ENCODE measurements at places on chromosomes 5 and 9.

- DNase-seq, result no peak
- no peaks in the 10 kb centered on the region for H3K36me3 ChIP-seq
- H3K27ac ChIP-seq, result no peak overlapping the region
Measured at GRCh38 chr5:95969055-95969454, 7.4 kb upstream of the ELL2 start.

DNA sequence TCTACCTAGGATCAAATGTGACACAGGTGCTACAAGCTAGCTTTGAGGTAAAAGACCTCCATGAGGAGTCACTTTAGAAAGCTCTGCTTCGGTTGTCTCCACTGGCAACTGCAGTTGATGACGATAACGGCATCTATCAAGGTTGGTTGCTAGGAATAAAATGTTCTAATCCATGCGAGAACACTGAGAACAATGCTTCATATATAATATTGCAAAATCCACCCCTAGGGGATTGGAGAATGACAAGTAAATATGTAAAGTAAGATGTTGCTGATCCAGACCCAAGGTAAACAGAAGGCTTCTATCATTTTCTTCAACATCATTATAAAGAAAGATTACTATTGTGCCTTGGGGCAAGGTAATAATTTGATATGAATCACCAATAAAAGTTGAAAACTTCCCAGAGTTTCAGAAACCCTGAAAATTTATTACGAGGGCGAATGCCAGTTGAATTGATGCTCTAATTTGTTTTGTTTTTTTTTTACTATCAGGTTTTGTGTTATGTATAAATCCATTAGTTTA lies 1003.4 kb downstream of the CDH18 start:
- H3K4me1 ChIP-seq, result peaks cover 24% of the 10 kb centered on the region
- H3K27me3 ChIP-seq, result no peaks in the 10 kb centered on the region
- no peaks in the 10 kb centered on the region for H3K36me3 ChIP-seq
- DNase-seq, result no peak
- H3K4me3 ChIP-seq, result no peak overlapping the region

DNA sequence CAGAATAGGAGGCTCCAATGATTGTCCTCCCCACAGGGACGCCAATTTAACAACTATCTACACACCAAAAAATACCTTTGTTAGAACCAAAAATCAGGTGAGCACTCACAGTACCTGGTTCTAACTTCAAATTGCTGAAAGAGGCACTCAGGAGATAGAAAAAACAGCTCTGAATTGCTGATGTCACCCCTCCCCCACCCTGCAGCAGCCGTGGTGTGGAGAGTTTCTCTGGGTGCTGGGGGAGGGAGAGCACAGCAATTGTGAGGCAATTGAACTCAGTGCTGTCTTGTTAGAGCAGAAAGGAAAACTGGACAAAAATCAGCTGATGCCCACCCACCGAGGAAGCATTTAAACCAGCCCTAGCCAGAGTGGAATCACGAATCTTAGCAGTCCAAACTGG lies 41.8 kb downstream of the TNFSF8 start:
- H3K27me3 ChIP-seq, result no peaks in the 10 kb centered on the region
- peak; percentile 11 for DNase-seq
- H3K4me3 ChIP-seq, result no peak overlapping the region
- H3K4me1 ChIP-seq, result peaks cover 15% of the 10 kb centered on the region

DNA sequence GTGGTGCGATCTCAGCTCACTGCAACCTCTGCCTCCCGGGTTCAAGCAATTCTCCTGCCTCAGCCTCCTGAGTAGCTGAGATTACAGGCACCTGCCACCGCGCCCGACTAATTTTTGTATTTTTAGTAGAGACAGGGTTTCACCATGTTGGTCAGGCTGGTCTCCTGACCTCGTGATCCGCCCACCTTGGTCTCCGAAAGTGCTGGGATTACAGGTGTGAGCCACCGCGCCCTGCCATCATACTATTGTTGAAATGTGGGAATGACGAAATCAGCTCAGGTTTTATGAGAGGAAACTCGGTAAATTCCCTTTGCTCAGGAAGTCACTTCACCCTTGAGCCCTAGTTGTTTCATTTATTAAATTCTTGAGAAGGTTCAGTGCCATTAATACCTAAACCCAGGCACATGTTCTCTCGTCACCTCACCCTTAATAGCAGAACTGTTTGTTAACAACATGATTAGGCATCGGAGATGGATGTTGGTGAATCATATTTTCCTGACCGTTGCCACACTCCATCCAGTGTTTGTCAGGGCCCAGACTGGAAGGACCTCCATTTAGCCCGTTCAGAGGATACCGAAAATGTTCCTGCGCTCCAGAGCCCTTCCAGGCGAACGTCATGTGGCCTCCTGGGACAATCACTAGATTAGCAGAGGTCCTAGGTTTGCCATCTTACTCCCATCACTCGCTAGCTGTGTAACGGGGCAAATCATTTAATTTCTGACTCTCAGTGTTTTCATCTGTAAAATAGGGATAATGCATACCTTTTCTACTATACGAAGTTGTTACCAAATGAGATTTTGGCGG lies 20.0 kb upstream of the CREBRF start:
- peaks cover 31% of the 10 kb centered on the region for H3K36me3 ChIP-seq
- no peak for DNase-seq
- H3K27ac ChIP-seq, result no peak overlapping the region
- peaks cover 5% of the 10 kb centered on the region for H3K4me1 ChIP-seq
- peaks cover 4% of the 10 kb centered on the region for H3K27me3 ChIP-seq

GRCh38 chr5:25955337-25955736 lies 1083.0 kb downstream of the CDH9 start:
- no peak overlapping the region for H3K27ac ChIP-seq
- no peak overlapping the region for H3K4me3 ChIP-seq

GRCh38 chr5:139635606-139636206 lies 12.4 kb upstream of the CXXC5 start:
- DNase-seq, result no peak
- H3K27ac ChIP-seq, result peak overlapping the region; percentile 15
- no peaks in the 10 kb centered on the region for H3K36me3 ChIP-seq
- H3K27me3 ChIP-seq, result peaks cover 3% of the 10 kb centered on the region
- peak overlapping the region; percentile 72 for H3K4me3 ChIP-seq

GRCh38 chr5:172952034-172952511 lies 7.2 kb upstream of the RPL26L1 start:
- no peak for DNase-seq
- H3K27me3 ChIP-seq, result peaks cover 14% of the 10 kb centered on the region
- peaks cover 18% of the 10 kb centered on the region for H3K36me3 ChIP-seq

GRCh38 chr5:176562189-176562588 lies 13.0 kb downstream of the CDHR2 start:
- peak overlapping the region; percentile 8 for H3K27ac ChIP-seq
- H3K4me1 ChIP-seq, result peaks cover 6% of the 10 kb centered on the region
- H3K4me3 ChIP-seq, result no peak overlapping the region
- H3K36me3 ChIP-seq, result no peaks in the 10 kb centered on the region
- H3K27me3 ChIP-seq, result peaks cover 10% of the 10 kb centered on the region

DNA sequence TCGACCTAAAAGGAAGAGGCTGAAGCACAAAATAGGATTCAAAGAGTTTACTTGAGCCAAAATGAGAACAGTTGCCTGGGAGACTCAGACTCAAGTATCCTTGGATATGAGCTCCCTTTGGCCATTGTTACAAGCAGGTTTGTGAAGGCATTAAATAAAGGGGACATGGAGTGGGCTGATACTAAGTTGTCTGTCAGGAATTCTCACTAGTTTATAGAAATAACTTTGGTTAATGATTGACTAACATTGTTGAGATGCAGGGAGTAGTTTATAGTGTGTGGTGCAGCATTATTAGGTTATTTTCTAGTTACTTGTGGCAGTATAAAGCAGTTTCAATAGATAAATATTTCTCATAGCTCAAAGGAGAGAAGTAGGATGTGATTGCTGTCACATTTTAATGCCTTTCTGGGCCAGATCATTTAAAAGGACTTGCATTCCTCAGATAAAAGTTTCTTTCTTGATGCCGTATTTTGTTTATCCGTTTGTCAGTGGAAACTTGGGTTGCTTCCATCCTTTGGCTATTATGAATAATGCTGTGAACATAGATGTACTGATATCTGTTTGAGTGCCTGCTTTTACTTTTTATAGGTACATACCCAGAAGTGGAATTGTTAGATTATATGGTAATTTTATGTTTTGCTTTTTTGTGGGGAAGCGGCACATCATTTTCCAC lies 9.1 kb downstream of the AP3S1 start:
- peaks cover 7% of the 10 kb centered on the region for H3K4me1 ChIP-seq
- peaks cover 20% of the 10 kb centered on the region for H3K36me3 ChIP-seq
- H3K27me3 ChIP-seq, result no peaks in the 10 kb centered on the region
- H3K4me3 ChIP-seq, result no peak overlapping the region
- no peak for DNase-seq

DNA sequence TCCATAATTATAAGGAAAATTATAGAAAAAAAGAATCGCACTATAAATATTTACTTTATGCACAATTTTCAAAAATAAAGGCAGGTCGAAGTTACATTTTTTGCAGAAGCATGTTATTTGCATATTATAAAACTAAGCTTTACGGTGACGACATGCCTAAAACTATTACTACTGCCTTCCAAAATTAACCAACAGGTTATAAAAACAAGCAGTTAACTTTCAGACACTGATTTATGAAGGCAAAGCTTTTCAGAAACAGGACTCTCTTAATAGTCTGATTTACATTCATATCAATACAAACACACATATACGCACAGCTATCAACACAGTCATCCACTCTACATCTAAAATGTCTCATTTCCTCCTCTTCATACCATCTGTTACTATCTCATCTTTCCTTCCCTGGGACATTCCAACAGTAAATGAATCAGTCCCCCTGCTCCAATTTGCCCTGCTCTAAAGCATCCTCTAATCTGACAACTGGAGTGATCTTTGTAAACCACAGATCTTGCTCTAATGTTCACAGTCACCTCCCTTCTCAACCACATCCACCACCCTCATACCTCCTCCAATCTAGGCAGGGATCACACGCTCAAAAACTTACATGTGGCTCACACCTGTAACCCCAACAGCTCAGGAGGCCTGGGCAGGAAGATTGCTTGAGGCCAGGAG lies 21.6 kb downstream of the FBXW11 start:
- H3K27me3 ChIP-seq, result no peaks in the 10 kb centered on the region
- peaks cover 61% of the 10 kb centered on the region for H3K36me3 ChIP-seq
- no peak for DNase-seq
- H3K27ac ChIP-seq, result no peak overlapping the region
- H3K4me3 ChIP-seq, result no peak overlapping the region
- peaks cover 17% of the 10 kb centered on the region for H3K4me1 ChIP-seq
